ENCODE measurements at places on chromosomes 12 and 14. TPM values are rescaled to one million over a fixed set of nuclear protein-coding genes. Genes with fewer than 3 reads are reported as not detected.
A peak's percentile ranks its signal among the peaks of the same experiment; 100 is the strongest.

BEGAIN gene
- 1.3 TPM for total RNA-seq

ADAM21 gene
- total RNA-seq = not detected

PMEL gene
- 72.2 TPM for total RNA-seq

ATL1 gene
- total RNA-seq = 3.7 TPM

RGS6 gene
- 1.2 TPM for total RNA-seq

DNA sequence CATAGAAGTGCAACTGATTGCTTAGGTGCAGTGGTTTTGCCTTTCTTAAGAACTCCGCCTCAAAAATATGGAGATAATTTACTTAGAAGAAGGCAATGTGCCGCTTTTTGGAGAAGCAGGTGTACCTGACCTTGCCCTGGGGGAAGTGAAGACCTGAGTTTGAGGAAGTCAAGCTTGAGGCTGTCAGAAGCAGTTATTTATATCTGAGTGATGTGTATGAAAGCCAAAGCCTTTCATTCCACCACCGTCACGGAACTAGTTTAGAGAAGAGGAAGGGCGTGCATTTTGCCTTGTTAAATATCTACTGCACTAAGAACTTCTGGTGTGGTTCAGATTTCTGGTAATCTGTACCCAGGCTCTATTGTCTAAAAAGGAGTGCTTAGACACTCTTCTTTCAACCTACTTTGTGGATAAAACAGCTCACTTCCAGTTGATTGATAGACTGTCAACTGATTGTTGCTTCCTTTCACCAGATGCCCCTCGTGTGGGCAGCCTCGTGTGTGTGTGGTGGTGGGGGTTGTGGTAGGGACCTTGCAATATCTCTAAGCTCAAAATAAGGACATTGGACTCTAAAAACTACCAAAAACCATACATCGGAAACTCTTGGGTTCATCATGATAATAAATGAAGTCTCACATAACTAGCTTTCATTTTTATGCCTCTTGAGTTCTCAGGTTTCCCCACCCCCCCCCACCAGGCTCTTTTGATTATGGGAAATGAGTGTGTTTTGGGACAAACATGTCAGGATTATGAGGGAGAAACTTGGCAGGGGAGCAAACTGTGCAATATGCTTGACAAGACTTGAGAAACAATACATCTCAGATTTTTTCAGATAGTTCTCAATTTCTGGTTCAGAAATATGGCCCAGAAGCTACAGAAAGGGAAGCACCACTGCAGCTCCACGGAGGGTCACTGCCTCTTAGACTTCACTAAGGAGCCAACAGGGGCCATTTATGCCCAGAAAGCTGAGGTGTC is 78.6 kb downstream of the ARF6 start:
- no peak for DNase-seq

GRCh38 chr12:62581288-62582064 is 114.8 kb downstream of the MON2 start:
- no peak for DNase-seq

DNA sequence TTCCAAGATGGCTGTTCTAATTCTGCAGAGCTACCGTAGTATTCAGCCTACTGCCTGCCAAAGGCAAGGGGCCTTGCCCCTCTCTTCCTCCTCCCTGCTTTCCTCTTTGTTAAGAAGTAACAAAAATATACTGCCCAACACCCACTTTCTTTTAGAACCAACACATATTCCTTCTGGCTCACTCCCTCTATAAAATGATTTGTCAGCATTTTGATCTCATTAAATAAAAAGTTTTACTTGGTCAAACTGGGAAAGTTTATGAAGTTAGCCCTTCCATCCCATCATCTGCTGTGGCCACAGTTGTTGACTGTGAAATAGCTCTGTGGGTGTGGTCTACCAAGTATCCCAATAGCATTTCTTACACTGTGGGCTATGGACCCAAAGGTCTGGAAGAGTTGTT is 472.4 kb downstream of the ZFP36L1 start:
- no peak for DNase-seq

DNA sequence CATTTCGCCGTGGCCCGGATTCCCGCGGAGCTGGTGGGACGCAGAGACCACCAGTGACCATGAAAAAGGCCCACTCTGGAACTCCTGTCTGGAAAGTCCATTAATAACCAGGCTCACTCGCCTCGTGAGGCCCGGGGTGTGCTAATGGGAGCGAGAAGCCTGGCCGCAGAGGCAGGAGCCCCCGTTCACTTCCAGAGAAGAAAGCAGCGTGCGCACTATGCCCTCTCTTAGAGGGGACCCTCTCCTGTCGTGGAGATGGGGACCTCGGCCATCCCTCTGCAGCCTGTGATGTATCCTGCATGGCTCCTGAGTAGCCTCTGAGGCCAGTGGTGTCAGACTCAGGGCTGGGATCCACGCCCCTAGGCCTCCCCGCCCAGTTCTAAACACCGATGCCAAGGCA is 134.1 kb upstream of the VRK1 start:
- no peak for DNase-seq

GRCh38 chr12:93145086-93145485 is 216.0 kb upstream of the EEA1 start:
- no peak for DNase-seq

- no peak for DNase-seq
Observed at GRCh38 chr12:26878661-26879119, 45.7 kb upstream of the ITPR2 start.

DNA sequence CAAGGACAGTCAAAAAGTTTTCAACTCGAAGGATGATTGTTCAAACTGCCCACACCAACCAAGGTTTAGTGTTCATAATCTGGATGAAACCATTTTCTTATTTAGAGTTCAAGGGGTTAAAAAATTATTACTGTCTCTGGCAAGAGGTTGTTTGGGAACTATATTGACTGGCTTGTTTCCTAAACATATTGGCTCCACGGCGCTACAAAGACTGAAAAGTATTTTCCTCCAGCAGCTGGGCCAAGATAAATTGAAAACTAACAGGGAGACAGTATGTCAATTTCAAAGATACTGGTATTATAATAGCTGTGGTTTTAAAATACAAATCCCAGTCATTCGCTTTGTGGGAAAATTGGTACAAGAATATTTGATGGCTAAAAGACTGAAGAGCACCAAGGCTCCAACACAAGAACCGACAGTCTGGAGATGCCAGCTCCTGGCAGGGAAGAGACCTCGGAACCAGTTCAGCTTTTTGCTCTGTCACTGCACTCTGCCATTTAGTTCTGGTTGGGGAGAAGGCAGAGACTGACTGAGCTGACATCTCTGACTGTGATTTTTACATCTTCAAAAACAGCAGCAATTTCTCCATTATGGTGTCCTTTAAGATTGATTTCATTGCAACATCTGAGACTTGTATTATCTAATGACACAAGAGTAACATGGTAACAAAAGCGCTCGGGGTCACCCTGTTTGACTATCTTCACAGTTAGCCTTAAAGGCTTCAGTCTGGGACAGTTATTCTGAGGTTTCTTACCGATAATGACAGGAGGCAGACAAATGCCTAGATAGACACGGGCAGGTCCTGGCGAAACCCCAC is 62.0 kb downstream of the ST8SIA1 start:
- DNase-seq = no peak

DNA sequence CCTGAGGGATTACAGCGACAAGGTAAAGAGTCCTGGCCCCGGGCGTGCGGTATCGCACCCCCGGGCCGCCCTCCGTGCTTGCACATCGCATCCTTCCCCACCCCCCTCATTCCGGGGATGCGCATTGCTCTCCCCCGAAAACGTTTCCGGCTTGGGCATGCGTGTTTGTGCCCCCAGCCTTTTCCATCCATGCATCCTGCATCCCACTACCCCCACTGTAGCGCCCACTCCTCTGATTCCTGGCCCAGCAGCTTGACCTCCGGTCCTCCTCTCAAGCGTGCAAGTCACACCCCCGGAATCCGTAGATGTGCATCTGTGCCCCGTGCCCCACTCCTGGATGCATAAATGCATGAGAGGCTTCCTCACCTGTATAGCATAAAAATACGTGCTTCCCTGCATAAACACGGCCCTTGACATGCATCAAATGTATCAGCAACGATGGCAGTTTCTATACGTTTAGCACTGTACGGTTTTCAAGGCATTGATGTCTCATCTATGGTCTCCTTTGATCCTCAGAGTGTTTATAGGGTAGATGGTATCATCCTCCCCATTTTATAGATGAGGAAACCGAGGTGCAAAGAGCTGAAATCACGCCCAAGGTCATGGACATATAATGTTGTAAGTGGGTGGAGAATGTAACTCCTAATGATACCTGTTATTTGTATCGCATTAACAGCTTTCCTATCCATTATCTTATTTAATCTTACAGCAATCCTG is 484 bp downstream of the RIC8B start:
- no peak for DNase-seq

- peak; percentile 44 for DNase-seq
Observed at GRCh38 chr12:122023339-122024131, 1.9 kb downstream of the BCL7A start.

- peak; percentile 23 for DNase-seq
Observed at GRCh38 chr14:56703947-56704346, 106.3 kb downstream of the OTX2 start.

DNA sequence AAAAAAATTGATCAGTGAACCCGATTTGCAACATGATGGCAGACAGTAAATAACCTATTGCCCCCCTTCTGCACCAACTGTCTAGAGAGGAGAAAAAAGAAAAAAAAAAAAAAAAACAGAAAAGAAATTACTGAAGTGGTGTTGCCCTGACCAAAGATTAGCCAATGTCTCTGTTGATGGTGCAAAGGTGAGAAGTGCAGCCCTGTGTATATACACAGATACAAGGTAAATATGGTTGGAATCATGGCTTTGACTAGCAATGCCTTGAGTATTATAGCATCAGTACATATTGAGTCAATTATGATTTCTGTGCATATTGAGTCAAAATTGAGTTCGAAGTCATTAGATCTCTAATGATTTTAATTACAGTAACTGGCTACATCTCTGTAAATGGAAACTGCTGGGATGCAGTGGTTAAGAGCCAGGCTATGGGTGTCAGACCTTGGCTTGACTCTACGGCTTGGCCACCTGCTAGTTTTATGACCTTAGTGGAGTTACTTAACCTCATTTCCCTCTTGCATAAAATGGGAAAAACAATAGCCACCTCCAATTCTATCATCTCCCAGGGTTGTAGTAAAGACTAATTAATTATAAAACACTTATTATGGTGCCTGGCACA is 51.0 kb downstream of the EGLN3 start:
- DNase-seq = no peak

DNA sequence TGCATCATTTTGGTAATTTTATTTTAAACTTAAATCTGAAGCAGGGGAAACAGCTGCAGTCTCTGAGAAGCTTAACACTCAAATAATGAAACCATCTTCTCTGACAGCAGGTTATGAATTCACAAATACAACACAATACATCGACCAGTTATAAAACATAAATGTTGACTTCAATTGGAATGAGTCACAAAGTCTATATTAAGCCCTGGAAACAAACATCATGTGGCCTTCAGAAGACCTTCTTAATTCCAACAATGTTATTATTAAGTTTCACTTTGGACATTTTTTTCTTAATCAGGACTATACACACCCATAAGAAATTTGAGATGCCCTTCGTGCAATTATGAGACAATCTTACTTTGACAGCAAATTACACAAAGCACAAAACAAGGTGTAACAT is 68.9 kb downstream of the CEP128 start:
- no peak for DNase-seq

DNA sequence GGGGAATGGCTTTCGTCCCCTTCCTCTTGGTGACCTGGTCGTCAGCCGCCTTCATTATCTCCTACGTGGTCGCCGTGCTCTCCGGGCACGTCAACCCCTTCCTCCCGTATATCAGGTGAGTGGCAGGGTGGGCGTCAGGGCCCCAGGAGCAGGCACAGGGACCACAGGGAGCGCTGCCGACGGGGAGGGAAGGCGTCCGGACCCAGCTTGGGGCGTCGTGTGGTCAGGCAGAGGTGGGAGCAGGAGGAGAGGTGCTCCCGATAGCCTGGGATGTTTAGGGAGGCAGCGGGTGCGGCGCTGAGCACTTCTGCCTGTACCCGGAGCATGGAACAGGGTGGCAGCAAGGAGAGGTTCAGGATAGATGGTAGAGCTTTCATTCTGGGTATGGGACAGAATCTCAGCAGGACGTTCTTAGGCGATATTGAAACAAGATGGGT is 444 bp downstream of the DRAM1 start:
- no peak for DNase-seq

GRCh38 chr12:94644141-94644979 is 6.0 kb downstream of the TMCC3 start:
- no peak for DNase-seq

DNA sequence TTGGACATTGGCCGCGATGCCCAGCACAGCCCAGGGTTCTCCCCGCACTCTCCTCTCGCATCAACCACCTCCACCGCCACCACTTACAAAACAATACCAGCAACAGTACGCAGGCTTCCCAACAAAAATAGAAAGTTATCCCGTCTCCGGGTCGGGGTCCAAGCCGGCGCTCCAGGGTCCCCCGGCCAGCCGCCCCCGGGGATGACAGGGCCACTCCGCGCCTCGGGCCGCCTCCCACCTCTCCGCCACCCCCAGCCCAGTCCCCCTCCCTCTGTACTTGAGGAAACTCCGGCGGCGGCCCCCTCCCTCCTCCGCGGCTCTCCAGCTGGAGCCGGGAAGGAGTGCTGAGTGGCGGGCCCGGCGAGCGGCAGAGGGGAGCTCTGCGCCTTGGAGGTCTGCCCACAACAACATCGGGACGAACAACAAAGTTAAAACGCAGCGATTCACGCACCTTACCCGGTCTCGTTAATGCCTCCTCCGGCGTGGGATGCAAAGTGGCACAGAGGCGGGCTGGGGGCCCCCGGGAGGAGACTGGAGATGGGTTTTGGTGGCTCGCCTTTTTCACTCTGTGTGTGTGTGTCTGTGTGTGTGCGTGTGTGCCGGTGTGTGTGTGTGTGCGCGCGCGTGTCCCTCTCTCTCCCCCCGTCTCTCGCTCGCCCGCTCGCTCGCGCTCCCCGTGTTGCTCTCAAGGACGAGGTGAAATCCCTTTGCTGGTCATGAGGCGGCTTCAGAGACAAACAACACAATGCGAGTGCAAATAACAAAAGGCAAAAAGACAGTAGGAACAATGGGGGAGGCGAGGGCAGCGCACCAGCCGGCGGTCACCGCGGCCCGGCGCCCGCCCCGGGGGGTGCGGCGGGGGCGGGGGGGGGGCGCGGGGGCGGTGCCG is 386.8 kb downstream of the BCAT1 start:
- peak; percentile 80 for DNase-seq

DNA sequence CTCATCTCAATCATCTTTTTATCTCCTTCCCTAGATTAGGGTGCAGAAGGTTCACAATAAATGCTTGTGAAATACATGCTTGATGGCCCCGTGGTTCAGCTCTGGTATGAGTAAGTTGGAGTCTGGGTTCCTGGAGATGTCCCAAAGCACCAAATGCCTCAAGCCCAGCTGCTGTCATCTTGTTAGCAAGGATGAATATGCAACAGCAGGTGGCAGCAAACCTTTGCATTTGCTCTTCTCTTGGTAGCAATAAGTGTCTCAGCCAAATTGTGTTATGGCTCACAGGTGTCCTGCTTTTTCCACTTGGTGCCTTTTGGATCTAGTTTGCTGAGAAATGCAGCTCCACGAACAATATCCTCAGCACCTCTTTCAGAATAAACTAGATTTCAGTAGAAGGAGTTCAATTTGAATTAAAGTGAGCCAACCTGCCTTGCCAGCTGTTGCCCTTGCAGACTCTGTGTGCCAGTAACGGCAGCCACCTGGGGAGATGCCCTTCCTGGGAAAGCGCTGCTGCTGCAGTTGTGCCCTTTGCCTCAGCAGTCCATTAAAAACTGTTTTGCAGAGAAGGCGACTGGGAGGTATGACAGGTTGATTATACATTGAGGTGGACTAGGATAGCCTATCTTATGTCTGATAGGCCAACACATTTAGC is 417.3 kb downstream of the SNAPC1 start:
- DNase-seq = peak; percentile 73

Data from WTC11 (cell line).